ENCODE measurements at places on chromosomes 12 and 14.

- DNase-seq = peak; percentile 7
Observed at GRCh38 chr14:20434701-20435581, 1.0 kb downstream of the KLHL33 start.

- peak; percentile 97 for DNase-seq
Observed at GRCh38 chr12:120292661-120293531, at the start of gene RNU4-1. RNU4-1 (minus strand) TSS chr12:120293237.

DNA sequence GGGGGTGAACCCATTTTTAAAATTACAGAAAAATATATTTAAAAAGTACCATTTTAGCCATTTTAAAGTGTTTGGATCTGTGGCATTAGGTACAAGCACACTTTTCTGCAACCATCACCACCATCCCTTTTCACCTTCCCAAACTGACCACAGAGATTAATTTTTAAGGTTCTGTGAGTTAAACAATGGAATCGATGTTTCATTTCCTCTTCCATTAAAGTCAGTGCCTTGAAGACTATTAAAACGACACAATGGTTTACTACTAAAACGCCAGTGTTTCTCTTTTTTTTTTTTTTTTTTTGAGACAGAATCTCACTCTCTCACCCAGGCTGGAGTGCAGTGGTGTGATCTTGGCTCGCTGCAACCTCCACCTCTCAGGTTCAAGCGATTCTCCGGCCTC is 78.1 kb upstream of the GPR68 start:
- DNase-seq = no peak

GRCh38 chr14:21347201-21347600 is 36.6 kb downstream of the SUPT16H start:
- no peak for DNase-seq

GRCh38 chr12:15122344-15122743 is 98.9 kb downstream of the RERG start:
- peak; percentile 14 for DNase-seq

GRCh38 chr12:32947206-32948067 is 50.9 kb upstream of the PKP2 start:
- DNase-seq = peak; percentile 9

- DNase-seq = peak; percentile 89
Observed at GRCh38 chr12:65948320-65949008, 124.2 kb downstream of the HMGA2 start.

DNA sequence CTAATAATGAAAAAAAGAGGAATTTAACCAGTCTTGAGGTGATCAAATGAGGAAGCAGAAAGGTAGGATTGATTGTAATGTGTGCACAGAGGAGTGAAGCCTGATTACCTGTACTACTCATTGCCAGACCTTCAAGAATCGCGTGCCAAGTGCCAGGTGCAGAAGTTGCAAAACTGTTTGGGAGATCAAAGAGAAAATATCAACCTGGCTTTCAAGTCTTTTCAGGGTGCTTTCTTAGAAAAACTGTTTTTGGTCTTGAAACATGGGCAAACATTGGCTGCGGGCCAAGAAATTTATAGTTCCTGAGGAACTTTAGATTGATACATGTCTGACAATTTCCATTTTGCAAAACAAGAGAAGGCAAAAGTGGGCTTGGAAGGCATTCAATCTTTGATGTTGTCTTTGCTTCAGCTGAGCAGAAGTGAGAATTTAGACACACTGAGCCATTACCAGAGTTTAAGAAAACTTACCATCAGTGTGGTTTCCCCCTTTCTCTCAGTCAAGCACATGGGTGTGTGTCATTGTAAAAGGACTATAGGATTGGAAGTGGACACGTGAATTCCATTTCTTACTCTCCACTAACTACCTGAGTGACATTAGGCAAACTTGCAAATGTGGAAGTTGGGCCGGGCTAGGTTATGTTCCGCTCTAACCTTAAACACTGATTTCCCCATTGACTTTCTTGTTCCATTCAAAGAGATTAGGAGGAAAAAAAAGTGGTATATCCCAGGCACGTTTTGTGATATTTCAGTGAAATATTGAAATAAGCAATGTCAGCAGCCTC is 486.2 kb downstream of the DIO2 start:
- DNase-seq = no peak

- no peak for DNase-seq
Observed at GRCh38 chr12:4015225-4016091, 142.3 kb upstream of the PARP11 start.

- no peak for DNase-seq
Observed at GRCh38 chr14:20686386-20687143, 2.0 kb upstream of the ANG start.

- DNase-seq = no peak
Observed at GRCh38 chr12:129659961-129660622, 243.7 kb downstream of the TMEM132D start.

DNA sequence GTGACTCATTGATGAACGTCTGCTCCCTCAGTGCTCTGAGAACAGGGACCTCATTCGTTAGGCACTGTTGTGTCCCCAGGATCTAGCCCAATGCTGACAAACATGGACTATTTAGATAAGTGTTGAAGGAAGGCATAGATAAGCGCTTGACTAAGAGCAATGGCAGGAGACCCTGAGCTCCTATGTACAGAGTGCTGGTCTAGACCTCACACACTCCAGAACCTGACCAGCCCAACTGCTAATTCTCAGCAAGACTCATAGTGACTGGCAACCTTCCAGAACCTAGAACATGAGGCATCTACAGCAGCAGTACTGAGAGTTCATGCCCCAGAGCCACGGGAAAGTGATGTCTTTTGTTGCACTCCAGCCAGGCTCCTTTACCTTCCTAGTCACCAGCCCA is 69.2 kb downstream of the CRACR2A start:
- DNase-seq = peak; percentile 20

GRCh38 chr12:93518725-93519124 is 51.4 kb downstream of the MRPL42 start:
- DNase-seq = peak; percentile 85

GRCh38 chr14:68794130-68794850 is 1.4 kb upstream of the ZFP36L1 start:
- peak; percentile 95 for DNase-seq

DNA sequence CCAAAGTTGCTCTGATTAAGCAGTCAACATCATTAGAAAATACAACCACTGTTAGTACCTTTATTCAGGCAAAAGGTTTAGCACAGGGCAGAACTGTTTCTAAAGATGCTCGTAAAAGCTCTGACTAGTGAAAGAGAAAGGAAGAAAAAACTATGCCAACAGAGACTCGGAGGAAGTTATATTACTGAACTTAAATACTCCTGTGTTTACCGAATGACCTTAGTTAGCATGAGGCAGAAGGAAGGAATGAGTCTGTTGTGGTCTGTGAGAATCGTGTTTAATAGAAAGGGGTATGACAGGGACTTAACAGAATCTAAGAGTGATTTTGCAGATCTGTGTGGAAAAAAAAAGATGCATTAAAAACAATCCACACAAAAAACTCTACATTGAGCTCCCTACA is 84.1 kb upstream of the OVCH1 start:
- peak; percentile 79 for DNase-seq

- DNase-seq = no peak
Observed at GRCh38 chr14:22419620-22420019, 169.4 kb downstream of the DAD1 start.

DNA sequence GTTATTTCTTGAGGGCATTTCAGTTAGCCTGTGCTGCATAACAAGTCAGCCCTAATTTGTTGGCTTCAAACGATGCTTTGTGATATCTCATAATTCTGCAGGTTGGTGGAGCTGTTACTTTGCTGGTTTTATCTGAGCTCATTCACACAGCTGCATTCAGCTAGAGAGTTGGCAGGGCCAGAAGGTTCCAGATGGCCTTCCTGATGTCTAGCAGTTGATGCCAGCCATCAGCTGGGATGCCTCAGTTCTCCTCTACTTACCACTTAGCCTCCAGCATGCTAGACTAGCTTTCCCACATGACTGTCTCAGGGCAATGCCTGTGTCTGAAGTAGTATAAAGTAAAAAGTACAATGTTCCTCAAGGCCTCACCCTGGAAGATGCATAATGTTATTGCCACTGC is 130.6 kb downstream of the SLC35F4 start:
- no peak for DNase-seq

DNA sequence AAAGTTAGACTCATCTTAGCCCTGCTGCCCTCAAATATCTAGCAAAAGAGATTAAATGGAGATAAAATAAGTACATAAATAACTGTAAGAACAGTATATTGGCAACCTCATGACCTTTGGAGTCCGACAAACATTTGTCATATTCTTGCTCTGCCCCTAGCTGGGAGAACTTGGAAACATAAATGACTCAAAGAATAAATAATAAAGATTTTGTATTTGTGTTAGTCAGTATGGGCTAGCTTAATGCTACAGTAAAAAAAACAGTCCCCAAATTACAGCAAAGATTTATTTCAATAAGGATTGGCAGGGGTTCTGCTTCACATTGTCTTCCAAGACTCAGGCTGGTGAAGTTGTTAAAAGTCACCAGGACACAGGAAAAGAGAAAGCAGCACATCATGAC is 220.7 kb downstream of the EGLN3 start:
- no peak for DNase-seq

- no peak for DNase-seq
Observed at GRCh38 chr12:96441816-96442215, 41.6 kb upstream of the CDK17 start.

- no peak for DNase-seq
Observed at GRCh38 chr12:29187756-29188155, 38.7 kb downstream of the FAR2 start.

DNA sequence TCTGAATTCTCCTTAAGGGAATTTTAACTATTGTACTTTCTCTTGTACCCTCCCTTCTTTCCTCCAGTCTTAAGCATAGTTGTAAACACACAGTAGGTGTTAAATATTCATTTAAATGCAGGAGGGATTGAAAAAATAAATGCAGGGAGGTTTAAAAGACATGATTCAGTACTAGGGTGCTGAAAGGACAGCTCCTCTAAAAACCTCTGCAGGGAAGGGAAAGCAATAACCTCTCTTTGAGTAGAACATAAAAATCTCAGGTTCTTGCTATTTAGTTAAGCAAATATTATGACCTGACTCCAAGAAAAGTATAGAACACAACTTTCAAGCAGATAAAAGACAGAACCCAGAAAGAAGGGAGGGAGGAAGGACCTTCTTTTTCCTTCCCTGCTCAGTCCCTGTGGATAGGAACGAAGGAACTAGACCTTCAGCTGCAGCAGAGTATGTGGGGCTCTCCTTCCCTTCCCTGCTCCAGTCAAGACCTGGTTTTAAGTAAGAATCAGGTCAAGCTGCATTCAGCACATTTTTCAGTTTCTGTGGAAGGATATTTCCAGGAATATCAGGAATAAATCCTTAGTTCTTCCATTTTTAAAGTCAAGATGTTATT is 4.7 kb downstream of the MAP3K9 start:
- DNase-seq = no peak

- DNase-seq = no peak
Observed at GRCh38 chr12:108967869-108968540, 52.9 kb downstream of the SVOP start.

DNA sequence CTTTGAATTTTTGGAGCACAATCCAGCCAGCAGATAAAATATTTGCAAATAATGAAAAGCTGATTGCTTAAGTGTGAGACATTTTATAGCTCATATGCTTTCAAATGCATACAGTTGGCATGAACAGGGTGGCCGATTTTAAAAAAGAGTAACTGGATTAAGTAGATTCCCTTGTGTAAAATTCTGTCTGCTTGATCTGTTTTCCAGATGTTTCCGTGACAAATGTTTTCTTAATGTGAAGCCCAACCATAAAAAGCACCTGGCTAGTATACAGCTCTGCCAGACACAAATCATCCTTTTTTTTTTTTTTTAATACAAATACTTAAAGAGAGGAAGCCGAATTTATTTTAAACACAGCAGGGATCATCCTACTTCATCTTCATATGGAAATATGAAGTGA is 440.7 kb downstream of the CCER1 start:
- DNase-seq = peak; percentile 68

- DNase-seq = no peak
Observed at GRCh38 chr12:32588604-32589003, 90.5 kb upstream of the DNM1L start.

- DNase-seq = no peak
Observed at GRCh38 chr12:79997096-79997791, 62.3 kb upstream of the PPP1R12A start.
